Activated CD4-positive, alpha-beta T cell treated with anti-CD3 and anti-CD28 coated beads, Interleukin-2, amount 10 ng/mL, durations not matched to agents 24 days and 14 days (primary cell): ENCODE measurements at places on chromosomes 6 and 20. TPM values are rescaled to one million over a fixed set of nuclear protein-coding genes. Genes with fewer than 3 reads are reported as not detected.

The RIPOR3 gene
- not detected in 2 replicates for total RNA-seq

The NINL gene
- total RNA-seq = 3.0 and 3.5 TPM in 2 replicates

The CRISP3 gene
- total RNA-seq = not detected in 2 replicates

The PLCB4 gene
- not detected in 2 replicates for total RNA-seq

The TMC2 gene
- total RNA-seq = not detected in 2 replicates

The PLAGL1 gene
- total RNA-seq = 14.6 and 19.8 TPM in 2 replicates

The PACRG gene
- total RNA-seq = not detected in 2 replicates

The ZNF334 gene
- 1.6 and 2.0 TPM in 2 replicates for total RNA-seq

The MOXD1 gene
- total RNA-seq = 0.12 TPM in 1 of 2 replicates, not detected in the other

The VNN1 gene
- not detected in 2 replicates for total RNA-seq

The TNFRSF6B gene
- not detected in 2 replicates for total RNA-seq

The EDN1 gene
- total RNA-seq = 0.26 TPM in 1 of 2 replicates, not detected in the other

The WASF1 gene
- 1.2 and 2.2 TPM in 2 replicates for total RNA-seq
